ENCODE measurements at places on chromosomes 7 and 10.

- no peak for DNase-seq
Observed at GRCh38 chr10:131258256-131258655, 53.3 kb downstream of the TCERG1L start.

DNA sequence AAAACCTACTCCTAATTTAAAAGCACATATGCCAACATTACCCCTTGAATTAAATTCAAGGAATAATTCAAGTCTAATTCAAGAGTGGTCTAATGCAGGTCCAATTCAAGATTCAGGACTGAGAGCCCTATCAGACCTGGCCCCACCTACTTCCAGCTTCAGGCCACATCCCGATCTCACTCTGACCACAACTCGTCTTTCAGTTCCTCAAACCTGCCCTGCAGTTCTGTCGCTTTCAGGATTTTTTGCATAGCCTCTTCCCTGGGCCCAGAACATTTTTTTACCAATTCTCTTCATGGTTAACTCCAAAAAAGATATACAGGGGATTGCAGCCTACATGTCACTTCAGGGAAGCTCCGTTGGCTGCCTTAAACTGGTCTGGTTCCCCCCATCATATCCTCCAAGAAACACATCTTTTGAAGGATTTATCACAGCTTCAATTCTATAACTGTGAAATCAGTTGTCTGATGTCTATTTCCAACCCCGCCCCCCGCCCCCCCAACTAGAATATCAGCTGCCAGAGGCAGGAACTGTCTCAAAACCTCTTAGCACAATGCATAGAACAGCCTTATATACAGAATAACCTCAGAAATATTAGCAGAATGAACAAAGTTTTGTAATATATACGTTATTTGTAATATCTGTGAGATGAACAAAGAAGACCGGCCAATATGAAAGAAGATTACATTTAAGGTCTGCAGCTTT lies 20.8 kb downstream of the CCDC6 start:
- DNase-seq: no peak

DNA sequence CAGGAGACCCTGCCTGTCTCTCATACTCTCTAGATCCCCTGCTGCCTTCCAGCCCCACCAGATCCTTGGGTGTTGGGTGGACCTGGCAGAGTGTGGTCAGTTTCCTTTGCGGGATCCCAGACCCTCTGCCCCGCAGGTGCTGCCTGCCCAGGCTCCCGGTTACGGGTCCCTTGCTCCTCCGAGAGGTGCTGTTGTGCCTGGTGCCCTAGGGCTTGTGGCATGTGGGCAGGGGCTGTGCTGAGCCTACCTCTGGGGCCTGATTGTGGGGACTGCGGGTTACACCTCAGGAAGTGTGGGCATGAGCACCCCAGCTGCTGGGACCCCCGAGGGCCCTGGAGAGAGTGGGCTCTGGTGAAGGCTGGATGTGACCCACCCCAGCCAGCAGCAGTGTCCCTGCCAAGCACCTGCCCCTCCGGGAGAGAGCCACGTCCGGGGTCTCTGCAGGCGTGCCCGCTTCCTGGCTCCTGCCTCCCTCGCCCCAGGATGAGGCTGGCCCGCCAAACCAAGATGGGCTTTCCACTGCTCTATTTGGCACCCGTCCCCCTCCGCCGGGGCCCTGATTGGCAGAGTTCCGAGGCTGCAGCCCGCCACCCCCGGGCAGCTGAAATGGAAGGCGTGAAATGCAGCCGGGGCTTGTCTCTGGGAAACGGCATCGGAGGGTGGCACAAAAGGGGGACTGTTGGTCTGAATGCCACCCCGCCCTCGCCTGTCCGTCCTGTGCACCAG lies 17.0 kb downstream of the CLIP2 start:
- no peak for DNase-seq

- no peak for DNase-seq
Observed at GRCh38 chr7:40621592-40621998, 486.8 kb downstream of the SUGCT start.
